ENCODE measurements at places on chromosomes 1 and 21. TPM values are rescaled to one million over a fixed set of nuclear protein-coding genes. Genes with fewer than 3 reads are reported as not detected.

The RSRP1 gene
- 20.8 TPM for total RNA-seq

The VSIG8 gene
- 0.08 TPM for total RNA-seq

The S100A2 gene
- 37.7 TPM for total RNA-seq

The C1QB gene
- total RNA-seq, result not detected

The CLIC4 gene
- 53.4 TPM for total RNA-seq

The MATN1 gene
- 0.10 TPM for total RNA-seq

The SYCP1 gene
- total RNA-seq, result not detected

The B3GALT5 gene
- total RNA-seq, result 0.20 TPM

The BECN2 gene
- total RNA-seq, result not detected
